Stimulated activated CD4-positive, alpha-beta T cell treated with anti-CD3 and anti-CD28 coated beads, Interleukin-12 subunit alpha, Interleukin-12 subunit beta, amount 100 ng/mL, for 48 hours (primary cell): ENCODE measurements at places on chromosomes 3 and 15.

- no peak for DNase-seq
These were observed 32.0 kb downstream of the APBA2 start for GRCh38 chr15:28917791-28918140.

DNA sequence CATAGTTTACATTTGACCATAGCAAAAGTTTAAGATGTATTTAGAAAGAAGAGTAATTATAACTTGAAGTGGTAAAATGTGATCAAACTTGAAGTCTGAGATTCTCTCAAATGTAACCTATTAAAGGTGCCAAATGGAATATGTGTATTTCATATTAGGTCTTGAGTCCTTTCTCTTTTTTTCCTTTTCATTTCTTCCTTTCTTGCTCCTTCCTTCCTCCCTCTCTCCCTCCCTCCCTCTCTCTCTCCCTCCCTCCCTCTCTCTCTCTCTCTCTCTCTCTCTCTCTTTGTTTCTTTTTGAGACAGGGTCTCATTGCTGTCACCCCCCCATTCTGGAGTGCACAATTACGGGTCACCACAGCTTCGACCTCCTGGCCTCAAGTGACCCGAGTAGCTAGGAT lies 47.7 kb downstream of the MAP2K5 start:
- DNase-seq = no peak

GRCh38 chr3:249587-250262 lies 53.2 kb downstream of the CHL1 start:
- no peak for DNase-seq

DNA sequence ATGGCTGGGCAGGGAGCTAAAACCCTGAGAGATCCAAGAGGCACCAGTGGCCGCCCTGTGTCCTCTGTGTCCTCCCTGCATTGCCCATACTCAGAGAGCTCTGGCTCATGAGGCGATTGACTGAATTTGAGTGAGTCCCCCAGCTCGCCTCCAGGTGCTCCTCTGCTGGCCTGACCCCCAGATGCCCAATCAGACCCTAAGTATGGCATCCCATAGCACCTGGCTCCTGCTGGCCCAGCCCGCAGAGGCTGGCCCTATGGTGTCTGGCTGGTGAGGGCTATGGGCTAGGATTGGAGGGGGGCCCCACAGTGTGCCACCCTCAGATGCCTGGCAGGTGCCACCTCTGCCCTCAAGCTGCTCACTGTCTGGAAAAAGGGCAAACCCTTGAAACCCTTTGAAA lies 1.6 kb upstream of the TKT start:
- DNase-seq = no peak

DNA sequence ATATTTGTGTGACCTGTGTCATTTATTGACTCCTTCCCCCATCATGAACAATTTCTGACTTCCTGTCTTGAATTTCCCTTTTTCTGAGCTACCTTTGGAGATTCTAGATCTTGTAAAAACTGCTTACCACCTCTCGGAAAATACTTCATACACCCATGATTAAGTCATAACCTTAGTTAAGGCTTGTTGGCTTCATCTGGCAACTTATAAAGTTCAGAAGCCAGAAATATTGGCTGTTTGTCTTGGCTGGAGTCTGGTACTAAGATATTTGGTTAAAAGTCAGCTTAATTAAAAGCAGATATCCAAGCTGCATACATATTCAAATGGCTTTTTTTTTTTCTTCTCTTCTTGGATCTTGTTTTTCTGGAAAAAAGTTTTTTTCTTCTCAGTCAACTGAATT lies 37.3 kb upstream of the B3GALNT1 start:
- DNase-seq = no peak

GRCh38 chr15:33071451-33071850 lies 123.1 kb downstream of the FMN1 start:
- DNase-seq = no peak

- no peak for DNase-seq
These were observed 21.2 kb downstream of the CCR4 start for GRCh38 chr3:32972482-32973146.

DNA sequence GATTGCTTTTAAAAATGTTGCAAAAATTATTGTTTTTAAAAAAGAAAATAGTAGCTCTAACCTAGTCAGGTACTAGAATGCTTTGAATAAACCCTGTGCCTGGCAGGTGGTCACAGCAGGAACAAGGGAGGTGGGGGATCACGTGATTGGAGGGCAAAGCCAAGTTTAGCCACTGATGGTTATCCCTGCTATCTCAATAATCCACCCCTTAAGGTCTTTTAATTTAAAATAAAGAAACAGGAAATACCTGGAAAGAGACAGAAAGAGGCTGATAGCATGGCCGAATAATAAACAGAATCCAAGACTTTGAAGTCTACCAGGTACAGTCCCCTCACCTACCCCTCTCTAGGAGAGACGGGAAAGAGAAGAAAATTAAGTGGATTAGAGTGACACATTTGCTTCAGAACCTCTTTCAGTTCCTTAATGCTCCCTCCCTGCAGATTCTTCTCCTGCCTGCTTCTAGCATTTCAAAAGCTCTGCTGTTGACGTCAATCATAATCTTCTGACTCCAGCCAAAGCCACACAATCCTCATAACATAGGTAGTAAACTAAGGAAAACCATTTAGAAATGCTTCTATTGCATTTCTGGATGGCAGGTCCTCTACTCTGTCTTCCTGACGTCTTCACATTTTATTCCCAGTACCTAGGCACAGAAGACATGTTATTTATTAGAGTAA lies 303.4 kb upstream of the MME start:
- no peak for DNase-seq

- no peak for DNase-seq
These were observed 3.6 kb downstream of the USP50 start for GRCh38 chr15:50542887-50543210.

GRCh38 chr3:112397556-112397955 lies 64.6 kb downstream of the CD200 start:
- DNase-seq = no peak

DNA sequence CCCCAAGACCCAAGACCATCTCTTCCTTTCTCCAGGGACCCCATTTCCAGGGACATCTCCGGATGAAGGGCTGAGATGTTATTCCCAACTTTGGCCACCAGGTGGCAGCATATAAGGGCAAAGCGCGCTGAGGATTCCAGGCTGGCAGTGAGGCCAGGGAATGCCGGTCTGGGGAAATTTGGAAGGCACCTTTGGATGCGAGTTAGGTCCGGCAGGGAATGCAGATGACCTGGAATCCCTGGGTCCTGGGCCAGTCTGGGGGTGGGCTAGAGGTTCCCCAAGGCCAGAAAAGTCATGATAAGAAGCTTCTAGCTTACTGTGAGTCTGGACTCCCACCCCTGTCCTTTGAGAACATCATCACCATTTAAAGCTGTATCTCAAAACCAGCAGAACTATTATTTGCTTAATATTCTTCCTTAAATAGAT lies 1.6 kb upstream of the CHST13 start:
- peak; percentile 26 for DNase-seq

GRCh38 chr15:45704329-45705249 lies 69.8 kb downstream of the SQOR start:
- DNase-seq = peak; percentile 5

GRCh38 chr3:194852831-194853508 lies 167.3 kb downstream of the FAM43A start:
- no peak for DNase-seq

DNA sequence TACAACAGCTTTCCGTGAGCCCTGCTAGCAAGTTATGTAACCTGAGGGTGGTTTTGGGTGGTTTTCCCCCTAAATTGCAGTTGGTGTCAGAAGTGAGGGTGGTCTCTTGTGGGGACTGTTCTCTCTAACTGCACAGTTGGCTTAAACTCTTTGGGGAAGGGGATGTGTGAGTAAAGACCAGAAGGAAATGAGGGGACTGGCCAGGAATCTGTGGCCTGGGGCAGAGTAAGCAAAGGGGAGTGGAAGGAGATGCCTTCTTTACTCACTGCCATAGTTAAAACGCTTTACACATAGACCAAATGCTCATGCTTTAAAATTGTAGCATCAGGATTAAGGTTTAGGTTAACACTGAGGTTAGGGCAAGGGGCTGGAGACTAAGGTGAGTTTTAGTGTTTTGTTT lies 21.2 kb upstream of the XIRP1 start:
- DNase-seq = no peak
